ENCODE measurements at places on chromosomes 16 and 17. TPM values are rescaled to one million over a fixed set of nuclear protein-coding genes. Genes with fewer than 3 reads are reported as not detected.
A peak's percentile ranks its signal among the peaks of the same experiment; 100 is the strongest.

MC1R gene
- 4.4 TPM for total RNA-seq

FOXJ1 gene
- total RNA-seq = not detected

VAC14 gene
- total RNA-seq = 38.1 TPM

EDC4 gene
- total RNA-seq = 71.9 TPM

- DNase-seq = no peak
Measured at GRCh38 chr16:73149334-73149733, 101.4 kb upstream of the ZFHX3 start.

DNA sequence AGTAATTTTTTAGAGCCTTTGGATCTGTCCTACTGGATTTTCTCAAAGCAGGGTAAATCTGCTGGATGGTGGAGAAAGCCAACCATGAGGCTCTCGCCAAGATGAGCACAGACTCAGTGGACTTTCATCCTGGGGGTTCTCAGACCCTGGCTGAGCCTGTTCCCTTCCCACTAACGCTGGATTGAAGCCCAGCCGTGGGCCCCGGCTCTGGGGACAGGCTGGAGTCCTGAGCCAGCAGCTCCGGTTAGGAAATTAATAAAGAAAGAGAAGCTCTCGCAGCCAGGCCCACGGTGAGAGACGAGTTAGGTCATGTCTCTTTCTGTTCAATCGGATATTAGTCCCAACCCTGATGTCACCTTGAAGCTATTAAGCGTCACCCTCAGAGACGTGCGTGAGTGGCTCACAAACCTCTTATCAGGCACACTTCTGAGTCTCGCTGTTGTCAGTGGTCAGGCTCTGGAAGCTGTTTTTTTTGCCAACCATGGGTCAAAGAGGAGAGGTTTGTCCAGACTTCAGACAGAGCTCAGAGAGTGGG is 27.1 kb downstream of the MEOX1 start:
- no peak for DNase-seq

GRCh38 chr16:15443753-15444152 is 9.4 kb downstream of the BMERB1 start:
- DNase-seq = no peak

DNA sequence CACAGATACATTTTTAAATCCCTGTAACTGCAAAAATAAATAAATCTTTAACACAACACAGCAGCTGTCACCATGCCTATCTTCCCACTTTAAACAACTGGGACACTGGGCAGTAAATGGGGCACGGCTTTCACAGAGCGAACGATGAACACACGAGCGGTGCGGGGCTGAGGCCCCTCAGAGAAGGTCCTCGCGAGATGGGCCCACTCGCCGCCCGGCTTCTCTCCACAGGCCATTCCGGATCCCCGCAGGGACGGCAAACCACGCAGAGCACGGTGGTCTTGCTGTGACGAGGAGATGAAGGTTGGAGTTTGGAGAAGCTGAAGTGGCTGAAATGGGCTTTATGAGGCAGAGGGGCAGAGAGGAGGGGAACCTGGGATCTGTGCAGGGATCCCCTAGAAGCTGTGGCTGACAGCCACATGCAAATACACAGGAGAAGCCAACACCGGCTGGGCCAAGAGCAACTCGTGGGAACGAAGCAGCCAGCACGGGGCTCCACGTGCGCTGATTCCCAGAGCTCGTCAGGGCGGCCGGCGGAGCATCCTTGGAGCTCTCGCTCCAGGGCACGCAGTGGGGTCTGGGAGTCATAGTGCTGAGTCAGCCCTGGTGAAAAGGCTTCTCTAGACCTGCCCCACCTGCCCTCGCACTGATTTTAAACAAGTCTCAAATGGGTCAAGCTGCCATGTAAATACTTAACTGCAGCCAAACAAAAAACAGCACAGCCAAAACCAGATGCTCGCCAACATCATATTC is 31.7 kb downstream of the CCDC57 start:
- DNase-seq = no peak

GRCh38 chr17:75124041-75124818 is 7.3 kb downstream of the NT5C start:
- DNase-seq = no peak

DNA sequence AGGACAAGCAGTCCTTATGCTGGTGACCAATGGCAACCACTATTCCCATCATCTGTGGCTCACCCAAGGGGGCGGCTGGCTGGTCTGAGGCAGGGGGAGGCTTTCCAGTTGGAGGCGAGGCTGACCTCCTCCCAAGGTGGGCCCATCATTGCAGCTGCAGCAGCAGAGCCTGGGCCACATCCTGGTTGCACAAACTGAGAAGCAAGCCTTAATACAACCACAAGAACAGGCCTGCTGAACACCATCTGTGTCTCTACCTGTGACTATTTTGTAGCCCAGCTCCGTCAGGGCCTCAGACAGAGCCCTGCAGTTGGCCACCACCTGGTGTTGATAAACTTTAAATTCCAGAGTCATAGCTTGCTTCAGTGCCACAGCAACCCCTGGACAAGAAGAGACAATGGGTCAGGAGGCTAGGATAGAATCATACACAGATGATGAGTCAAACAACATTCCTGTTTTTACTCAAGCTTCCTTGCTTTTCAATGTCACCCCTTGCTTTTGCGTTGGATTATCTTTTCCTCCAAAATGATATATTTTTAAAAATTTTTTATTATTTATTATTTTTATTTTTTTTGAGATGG is 17.9 kb downstream of the SMCR8 start:
- no peak for DNase-seq

DNA sequence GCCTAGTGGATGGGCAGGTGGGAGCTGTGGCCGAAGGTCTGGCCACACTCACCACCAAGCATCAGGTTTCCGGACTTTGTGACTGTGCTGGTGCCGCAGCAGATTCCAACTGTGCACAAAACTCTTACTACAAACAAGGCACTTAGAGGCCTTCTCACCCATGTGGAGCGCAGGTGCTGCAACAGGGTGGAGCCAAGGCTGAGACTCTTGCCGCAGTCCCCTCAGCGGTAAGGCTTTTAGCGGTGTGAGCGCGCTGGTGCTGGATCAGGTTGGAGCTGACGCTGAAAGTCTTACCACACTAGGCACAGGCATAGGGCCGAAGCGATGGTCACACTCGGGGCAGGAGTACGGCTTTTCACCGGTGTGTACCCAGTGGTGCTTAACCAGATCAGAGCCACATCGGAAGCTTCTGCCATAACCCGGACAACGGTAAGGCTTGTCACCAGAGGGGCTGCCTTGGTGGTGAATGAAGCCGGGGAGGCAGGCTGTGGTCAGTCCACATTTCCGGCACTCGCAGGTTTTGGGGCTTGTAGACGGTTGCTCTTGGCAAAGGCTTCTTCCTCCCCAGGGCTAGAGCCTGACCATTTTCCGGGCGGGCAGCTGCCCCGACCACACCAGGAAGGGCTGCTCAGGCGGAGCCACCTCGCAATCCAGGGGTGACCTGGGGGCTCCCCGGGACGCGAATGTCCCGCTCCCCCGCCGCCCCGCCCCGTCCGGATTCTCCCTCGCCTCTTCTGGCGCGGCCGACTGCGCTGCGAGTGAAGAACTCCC is 1.0 kb upstream of the ARMC5 start:
- no peak for DNase-seq

GRCh38 chr17:74574489-74575142 is 7.3 kb upstream of the CD300H start:
- DNase-seq = no peak

- DNase-seq = no peak
Measured at GRCh38 chr17:60528828-60529227, 2.8 kb upstream of the APPBP2 start.

DNA sequence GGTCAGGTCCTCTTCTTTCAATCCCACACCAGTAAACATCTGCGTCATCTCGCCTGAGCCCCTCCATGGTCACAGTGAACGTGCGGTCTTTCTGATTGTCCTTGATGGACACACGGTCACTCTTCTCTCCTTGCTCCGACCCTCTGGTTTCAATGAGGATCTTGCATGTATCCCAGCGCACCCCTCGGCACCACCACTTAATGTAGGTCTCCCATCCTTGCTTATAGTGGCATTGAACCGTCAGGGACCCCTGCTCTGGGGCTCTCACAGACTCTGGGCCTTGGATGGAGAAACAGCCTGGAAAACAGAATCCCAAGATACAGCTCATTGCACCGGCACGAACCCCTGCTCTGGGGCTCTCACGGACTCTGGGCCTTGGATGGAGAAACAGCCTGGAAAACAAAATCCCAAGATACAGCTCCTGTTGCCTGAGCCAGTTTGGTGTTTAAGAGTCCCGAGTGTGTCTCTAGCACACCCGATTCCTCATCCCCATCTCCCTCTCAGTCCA is 5.4 kb downstream of the CD300LB start:
- DNase-seq = peak; percentile 37

GCGR gene
- not detected for total RNA-seq

GRCh38 chr17:60311936-60312335 is 80.0 kb downstream of the USP32 start:
- DNase-seq = no peak

NOXO1 gene
- total RNA-seq = 1.2 TPM

DNA sequence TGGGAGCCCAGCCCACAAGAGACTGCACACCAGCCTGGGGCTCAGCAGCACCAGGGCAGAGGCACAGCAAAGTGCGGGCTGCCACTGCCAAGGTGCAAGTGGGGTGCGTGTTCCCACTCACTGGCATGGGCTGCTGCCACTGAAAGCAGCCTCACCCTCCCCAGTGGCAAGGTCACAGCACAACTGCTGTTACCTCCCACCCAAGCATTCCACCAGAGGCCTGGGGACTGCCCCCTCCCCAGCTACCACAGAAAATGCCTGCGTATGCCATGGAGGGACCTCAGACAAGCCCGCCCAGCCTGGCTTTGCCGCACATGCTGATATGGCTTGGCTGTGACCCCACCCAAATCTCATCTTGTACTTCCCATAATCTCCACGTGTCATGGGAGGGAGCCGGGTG is 33.1 kb downstream of the MEAK7 start:
- peak; percentile 43 for DNase-seq

- no peak for DNase-seq
Measured at GRCh38 chr17:35022536-35023063, 40.9 kb downstream of the RFFL start.

GRCh38 chr16:58515871-58516767 is 802 bp downstream of the SETD6 start:
- DNase-seq = peak; percentile 84

GRCh38 chr16:31382485-31383161 is 10.5 kb upstream of the ITGAD start:
- no peak for DNase-seq

DNA sequence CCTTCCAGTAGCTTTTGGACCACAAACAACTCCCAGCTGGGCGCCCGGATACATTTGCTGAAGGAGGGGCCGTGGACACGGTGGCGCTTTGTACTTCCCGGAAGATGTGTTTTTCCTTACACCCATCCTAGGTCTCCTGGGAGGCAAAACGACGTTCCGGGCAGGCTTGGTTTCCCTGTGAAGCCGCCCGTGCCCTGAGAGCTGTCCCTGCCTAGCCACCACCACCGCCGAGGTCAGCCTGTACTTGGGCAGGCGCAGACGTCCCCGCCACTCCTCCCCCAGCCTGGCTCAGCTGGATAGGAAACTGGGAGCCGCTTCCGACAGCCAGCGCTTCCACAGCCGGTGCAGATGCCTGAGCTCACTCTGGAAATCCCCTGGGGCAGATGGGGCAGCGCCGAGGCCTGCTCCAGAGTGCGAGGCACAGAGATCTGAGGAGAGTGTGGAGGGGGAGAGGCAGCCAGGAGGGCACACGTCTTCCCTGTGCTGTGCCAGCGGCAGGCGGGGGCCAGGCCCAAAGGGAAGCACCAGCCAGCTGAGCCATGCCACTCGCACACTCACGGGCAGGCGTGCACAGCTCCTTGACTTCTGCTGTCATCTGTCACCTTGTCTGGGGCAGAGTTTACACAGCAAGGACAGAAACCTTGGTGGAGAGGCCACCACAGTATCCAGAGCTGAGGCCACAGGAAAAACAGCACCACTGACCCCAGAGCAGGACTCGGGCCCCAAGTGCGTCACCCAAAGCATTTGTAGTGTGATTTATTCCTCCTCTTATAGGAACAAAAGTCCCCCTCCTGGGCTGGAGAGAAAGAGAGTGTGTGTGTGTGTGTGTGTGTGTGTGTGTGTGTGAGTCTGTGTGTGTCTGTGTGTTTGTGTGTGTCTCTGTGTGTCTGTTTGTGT is 3.0 kb downstream of the RHBDF2 start:
- DNase-seq = no peak

- no peak for DNase-seq
Measured at GRCh38 chr17:7403043-7403726, 712 bp downstream of the TMEM256 start.

TSNAXIP1 gene
- not detected for total RNA-seq

- no peak for DNase-seq
Measured at GRCh38 chr17:49738456-49739163, 25.3 kb downstream of the FAM117A start.

- no peak for DNase-seq
Measured at GRCh38 chr16:48562475-48562874, 47.5 kb downstream of the N4BP1 start.

DNA sequence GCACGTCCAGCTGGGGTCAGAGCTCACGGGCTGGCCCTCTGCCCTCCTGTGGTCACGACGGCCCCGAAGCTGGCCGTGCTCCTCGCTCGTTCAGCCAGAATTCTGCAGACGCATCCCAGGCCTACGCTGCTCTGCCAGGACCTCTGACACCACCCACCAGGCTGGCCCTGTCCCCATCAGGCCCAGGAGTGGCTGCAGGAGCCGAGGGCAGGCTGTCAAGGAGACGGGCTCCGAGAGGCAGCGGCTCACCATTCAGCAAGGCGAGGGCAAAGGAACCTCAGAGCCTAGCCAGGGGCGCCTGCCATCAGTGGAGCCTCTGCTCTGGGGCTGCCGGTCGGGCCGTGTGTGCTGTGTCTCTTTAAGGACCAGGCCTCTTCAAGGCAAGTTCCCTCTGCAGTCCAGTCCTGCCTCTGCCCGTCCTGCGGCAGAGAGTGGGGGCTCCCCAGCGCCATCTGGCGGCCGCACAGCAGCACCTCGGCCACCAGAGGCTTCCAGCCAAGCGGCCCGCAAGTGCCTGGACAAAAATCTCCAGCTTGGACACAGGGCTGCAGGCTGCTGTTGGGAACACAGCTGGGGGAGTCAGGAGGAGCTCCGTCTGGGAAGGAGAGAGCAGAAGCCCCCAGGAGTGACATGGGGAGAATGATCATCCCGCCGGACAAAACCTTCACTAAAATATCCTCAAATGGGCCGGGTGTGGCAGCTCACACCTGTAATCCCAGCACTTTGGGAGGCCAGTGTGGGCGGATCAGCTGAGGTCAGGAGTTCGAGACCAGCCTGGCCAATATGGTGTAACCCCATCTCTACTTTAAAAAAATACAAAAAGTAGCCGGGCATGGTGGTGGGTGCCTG is 7.4 kb upstream of the ABR start:
- no peak for DNase-seq

GRCh38 chr17:33038740-33039139 is 47.1 kb downstream of the SPACA3 start:
- no peak for DNase-seq

GPT2 gene
- 18.4 TPM for total RNA-seq

Measured in vagina (tissue), 2 donors.